ENCODE measurements at places on chromosomes 16 and 17.

- DNase-seq, result no peak
Measured at GRCh38 chr16:86512860-86513470, 2.6 kb downstream of the FOXF1 start.

DNA sequence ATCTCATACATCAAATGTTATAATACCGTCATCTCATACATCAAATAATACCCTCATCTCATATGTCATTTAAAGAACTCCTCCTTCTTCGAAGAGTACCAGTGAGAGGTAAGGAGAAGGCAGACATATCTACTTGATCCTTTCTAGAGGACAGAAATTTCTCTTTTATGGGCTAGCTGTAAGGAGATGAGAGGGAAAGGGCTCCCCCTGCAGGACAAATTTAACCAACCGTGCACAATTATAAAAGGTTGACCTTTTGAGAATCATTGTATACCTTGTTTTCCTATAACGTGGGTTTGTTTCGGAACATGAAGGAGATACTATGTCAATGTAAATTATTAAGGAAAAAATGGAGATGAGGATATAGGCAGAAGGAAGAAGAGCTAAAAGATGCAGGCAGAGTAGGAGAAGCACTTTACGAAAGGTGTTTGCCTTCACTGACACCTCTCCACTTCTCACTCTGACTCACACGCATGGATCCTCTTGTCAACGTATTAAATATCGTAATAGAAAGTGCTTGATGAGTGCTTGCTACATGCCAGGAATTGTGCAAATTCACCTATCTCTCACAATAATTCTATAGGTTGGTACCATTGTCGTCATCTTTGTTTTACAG lies 465.9 kb upstream of the ERCC4 start:
- DNase-seq, result no peak

DNA sequence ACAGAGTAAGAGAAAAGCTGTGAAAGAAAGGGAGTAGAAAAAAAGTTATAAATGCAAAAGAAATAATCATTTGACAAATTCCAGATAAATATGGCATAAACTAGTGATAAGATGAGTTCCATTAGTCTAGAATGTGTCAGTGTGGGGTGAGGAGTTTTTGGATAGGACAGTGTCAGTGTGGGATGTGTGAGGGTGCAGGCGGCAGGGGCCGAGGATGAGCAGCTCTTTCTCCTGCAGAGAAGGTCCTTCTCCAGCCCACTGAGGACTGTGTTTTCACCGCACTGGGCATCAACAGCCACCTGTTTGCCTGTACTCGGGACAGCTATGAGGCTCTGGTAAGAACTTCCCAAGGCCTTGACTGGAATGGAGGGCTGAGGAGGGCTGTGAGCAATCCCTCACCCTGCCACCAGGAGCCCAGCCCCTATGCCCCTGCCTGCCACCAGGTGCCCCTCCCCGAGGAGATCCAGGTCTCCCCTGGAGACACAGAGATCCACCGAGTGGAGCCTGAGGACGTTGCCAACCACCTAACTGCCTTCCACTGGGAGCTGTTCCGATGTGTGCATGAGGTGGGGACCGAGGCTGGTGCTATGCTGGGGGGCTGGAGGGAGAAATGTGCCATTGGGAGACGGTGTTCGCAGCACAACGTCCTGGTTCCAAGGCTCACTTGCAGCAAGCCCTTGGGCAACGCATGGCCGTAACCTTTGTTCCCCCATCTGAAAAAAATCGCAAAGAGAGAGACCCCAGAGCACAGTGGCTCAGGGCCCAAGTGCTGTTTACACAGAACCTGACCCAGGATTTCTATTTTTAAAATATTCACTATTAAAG lies 13.1 kb downstream of the RAPGEFL1 start:
- no peak for DNase-seq

GRCh38 chr16:780296-780695 lies 7.9 kb downstream of the RPUSD1 start:
- no peak for DNase-seq

DNA sequence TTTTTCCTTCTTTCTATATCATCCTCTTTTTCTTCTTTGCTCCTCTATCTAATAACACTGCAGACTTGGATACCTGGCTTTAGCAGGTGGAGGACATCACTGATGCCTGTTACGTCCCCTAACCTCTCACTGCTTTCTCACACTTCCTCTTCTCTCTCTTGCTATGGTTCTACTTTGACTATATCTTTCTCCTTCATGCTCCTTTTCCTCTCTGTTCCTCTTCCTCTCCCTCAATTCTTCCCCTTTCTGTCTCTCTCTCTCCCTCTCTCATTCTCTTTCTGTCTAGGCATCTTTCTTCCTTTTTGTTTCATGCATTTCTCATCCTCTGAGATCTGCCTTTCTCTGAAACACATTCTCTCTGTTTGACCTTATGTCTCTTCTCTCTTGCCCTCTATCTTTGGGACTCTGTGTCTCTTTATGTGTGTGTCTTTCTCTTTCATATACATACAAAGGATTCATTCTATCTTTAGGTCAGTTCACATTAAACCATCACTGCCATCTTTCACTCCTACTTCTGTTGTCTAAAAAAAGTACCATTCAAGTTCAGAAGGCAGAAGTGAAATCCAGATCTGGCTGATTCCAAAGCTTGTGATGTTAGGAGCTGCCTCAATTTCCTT lies 353.7 kb downstream of the SHISA9 start:
- no peak for DNase-seq

DNA sequence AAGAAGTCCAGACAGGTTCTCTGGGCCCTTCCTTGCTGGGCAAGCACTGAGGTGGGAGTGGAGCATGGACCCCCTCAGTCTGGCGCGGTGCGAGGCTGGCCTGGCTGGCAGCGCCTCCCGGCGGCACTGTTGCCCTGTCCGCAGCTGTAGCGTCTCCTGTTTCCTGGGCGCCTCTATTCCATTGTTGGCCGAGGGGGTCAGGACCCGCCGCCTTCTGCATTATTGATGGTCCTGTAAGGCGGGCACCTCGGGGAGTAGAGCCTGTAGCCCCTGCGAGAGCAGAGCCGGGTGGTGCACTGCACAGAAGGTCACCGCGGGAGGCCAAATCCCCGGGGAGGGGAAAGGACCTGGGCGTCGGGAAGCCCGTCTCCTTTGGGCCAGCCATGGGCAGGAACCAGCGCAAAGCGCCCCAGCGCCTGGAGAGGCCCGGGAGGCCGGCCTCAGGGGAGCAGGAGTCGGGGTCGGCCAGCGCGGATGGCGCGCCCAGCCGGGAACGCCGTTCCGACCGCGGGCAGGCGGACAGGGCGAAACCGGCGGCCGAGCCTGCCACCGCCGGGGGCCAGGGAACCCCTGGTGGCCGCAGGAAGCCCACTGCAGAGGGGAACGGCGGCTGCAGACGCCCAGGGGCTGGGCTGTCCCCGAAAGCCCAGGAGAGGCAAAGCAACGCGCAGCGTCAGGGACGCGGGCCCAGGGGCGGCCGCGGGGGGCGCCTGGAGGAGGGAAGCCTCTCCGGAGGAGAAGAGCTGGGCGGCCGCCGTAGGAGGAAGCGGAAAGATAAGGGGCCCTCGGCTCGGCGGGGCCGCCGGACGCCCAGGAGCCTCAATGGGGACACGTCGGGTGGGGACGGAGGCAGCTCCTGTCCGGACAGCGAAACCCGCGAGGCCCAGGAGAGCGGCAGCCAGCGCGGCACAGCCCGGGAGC lies at the start of gene MYO15B:
MYO15B (plus strand) TSS at position 126 of the 921 bp plus-strand sequence; CDS start at position 384, 258 bp downstream.
- no peak for DNase-seq

GRCh38 chr16:50068550-50068949 lies 2.8 kb downstream of the HEATR3 start:
- peak; percentile 24 for DNase-seq

GRCh38 chr17:44906763-44907728 lies 7.8 kb upstream of the EFTUD2 start:
- DNase-seq, result no peak

GRCh38 chr17:32388613-32389459 lies 38.9 kb downstream of the ZNF207 start:
- no peak for DNase-seq

DNA sequence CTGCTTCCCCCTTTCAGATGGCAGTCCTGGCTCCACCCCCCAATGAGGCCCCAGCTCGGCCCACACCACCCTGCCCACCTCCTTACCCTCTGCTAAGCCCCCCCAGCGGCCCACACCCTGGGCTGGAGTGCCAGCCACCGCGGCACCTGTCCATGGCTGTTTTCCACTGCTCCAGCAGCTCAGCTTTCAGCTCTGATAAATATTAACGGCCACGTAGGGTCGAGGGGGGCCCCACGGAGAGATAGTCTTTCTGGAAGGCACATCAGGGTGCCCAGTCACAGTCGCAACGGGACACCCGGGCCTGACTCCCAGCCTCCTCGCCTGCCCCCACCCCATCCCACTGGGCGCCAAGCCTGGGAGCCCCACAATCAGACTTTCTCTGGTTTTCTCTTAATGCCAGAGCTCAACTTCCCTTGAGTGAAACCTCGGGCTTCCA lies 46.5 kb upstream of the CIBAR2 start:
- DNase-seq, result no peak

DNA sequence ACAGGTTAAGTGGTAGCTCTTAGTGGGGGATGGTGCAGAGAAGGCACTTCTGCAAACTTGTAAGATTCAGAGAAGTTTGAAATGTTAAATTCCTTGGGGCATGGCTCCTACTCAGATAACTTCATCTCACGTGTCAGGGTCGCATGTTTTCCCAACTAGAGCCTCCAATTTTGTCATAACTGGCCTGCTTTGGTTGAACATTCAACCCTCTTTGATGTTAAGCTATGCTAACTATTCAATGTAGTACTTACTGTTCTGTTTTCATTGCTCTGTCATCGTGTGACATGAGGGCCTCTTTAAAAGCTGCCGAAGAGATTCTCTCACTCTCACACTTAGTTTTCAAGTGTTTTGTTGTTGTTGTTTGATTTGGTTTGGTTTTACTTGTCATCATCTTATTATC lies 280.8 kb downstream of the CDH11 start:
- no peak for DNase-seq

DNA sequence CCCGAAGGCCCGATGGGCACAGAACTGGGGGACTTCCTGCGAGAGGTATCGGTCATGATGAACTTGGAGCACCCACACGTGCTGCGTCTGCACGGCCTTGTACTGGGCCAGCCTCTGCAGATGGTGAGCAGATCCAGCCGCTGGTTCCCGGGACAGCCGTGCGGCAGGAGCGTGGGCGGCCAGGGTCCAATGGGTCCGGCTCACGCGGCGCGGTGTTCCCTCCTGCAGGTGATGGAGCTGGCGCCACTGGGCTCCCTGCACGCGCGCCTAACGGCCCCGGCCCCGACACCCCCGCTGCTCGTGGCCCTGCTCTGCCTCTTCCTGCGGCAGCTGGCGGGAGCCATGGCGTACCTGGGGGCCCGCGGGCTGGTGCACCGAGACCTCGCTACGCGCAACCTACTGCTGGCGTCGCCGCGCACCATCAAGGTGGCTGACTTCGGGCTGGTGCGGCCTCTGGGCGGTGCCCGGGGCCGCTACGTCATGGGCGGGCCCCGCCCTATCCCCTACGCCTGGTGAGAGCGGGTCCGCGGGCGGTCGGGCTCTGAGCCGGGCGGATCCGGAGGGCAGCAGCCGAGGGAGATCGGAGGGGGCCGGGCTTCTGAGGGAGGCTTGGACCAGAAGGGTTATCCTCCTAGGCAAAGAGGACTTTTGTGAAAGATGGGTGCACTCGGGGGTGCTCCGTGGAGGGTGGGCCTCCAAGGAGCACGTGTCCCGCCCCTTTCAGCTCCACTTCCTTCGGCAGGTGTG lies 3.0 kb downstream of the TNK1 start:
- DNase-seq, result no peak

DNA sequence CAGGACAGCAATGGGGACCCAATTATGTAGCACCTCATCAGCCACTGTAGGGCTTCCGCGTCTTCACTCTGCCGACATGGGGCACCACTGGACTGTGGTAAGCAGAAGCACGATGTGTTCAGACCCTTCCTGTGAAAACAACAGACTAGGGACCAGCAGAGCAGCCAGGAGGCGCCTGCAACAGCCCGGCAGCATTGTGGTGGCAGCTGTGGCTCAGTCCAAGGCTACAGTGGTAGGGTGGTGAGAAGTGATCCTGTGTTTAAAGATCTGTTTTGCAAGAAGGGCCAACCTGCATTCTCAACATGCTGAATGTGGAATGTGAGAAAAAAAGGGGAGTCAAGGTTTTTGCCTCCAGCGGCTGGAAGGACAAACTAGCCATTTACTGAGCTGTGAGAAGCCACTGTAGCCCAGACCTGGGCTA lies 80.8 kb downstream of the GAS7 start:
- DNase-seq, result no peak

DNA sequence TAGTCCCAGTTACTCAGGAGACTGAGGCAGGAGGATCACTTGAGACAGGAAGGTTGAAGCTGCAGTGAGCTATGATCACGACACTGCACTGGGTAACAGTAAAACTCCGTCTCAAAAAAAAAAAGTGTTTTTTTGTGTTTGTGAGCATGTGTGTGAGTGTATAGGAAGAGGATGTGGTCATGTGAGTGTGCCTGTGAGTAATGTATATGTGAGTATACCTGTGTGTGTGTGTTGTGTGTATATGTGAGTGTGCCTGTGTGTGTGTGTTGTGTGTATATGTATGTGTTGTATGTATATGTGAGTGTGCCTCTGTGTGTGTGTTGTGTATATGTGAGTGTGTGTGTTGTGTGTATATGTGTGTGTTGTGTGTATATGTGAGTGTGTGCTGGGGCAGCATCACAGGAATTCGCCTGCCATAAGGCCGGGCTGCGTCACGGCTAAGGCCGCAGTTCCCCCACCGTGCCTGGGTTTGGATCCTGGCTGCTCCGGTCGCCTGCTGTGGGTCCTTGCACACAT lies 21.4 kb upstream of the NPTX1 start:
- DNase-seq, result no peak

DNA sequence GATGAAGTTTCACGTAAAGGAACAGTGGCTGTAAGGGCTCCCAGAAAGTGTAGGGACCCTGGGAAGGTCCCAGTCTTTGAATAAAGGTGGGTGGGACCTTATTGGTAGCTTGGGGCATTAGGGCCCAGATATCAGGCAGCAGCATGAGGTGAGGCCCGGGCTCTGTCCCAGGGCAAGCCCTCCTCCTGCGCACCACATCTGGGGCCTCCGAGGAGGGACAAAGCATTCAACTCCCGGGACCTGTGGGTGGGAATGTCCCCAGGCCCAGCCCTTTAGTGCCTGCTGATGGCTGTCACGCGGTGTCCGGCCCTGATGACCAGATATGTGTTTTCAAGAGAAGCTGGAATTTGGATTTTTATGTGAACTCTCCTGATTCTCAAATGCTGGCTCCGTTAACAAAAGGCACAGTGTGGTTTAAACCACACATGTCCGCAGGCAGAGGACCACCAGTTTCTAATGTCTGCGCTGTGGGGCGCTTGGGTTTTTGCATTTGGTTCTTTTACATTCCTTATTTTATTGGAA lies 30.4 kb downstream of the RAI1 start:
- DNase-seq, result no peak

GRCh38 chr16:22848451-22848850 lies 34.5 kb downstream of the HS3ST2 start:
- DNase-seq, result no peak

- no peak for DNase-seq
Measured at GRCh38 chr17:76018801-76019200, 8.3 kb downstream of the EVPL start.

DNA sequence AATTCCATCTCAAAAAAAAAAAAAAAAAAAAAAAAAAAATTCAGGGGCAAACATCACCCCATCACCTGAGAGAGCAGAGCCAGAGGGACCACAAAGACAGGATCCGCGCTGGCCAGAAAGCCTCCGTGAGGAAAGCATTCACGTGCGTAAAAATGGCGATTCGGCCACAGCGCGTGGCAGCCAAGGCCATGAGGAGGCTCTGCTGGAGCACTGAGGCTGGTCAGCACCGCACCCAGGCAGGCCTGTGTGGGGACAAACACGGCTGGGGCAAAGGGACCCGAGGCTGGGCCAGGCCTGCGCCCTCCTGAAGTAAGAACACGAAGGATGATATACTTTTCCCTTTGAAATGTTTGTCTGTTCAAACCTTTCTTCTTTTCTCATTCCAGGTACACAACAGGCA lies 45.2 kb downstream of the MAP1LC3B start:
- DNase-seq, result no peak

GRCh38 chr17:64214950-64215349 lies 48.1 kb downstream of the TEX2 start:
- no peak for DNase-seq
